ENCODE measurements at places on chromosomes 11 and 22.

DNA sequence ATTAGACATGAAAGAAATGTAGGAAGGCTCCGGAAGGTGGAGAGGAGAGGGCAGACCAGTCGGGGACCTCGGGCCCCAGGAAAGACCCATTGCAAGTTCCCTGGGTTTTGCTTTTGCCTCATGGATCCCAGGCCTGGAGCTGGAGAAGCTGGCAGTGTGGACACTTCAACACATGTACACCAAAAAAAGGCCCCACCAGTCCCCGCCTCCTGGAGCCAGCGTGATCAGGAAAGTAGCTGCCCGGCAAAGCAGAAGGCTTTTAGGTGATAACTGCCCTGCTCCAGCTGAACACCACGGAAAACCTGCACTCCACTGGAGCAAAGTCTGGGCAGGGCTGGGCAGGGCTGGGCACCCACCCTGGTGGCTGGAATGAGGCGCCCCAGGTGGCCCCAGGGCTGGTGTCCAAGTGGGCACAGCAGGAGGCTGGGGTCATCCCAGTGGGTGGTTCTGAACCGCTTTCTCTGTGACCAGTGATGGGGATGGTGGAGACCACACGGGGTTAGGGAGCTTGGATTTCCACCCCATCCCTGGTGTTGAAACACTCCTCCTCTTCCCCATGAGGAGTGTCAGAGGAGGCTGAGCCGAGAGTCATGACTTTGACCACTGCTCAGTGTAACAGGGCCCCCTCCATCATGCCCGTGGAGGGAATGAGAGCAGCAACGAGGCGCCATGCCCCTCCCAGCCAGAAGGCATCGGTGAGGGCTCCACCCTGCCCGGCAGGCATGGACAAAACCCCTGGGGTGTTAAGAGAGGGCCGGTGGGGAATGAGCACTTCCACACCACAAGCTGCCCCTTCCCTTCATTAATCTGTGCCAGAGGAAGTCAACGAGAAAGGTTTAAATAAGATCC is 16.9 kb upstream of the MUC5AC start:
- no peak for DNase-seq

- no peak for DNase-seq
Observed at GRCh38 chr11:48108231-48109045, 108.2 kb upstream of the OR4B1 start.

GRCh38 chr22:50262460-50262911 is 1.0 kb upstream of the MAPK12 start:
- DNase-seq, result peak; percentile 29

GRCh38 chr22:32723643-32724042 is 77.9 kb upstream of the TIMP3 start:
- peak; percentile 61 for DNase-seq

GRCh38 chr11:76667856-76668255 is 2.7 kb downstream of the LRRC32 start:
- DNase-seq, result no peak

DNA sequence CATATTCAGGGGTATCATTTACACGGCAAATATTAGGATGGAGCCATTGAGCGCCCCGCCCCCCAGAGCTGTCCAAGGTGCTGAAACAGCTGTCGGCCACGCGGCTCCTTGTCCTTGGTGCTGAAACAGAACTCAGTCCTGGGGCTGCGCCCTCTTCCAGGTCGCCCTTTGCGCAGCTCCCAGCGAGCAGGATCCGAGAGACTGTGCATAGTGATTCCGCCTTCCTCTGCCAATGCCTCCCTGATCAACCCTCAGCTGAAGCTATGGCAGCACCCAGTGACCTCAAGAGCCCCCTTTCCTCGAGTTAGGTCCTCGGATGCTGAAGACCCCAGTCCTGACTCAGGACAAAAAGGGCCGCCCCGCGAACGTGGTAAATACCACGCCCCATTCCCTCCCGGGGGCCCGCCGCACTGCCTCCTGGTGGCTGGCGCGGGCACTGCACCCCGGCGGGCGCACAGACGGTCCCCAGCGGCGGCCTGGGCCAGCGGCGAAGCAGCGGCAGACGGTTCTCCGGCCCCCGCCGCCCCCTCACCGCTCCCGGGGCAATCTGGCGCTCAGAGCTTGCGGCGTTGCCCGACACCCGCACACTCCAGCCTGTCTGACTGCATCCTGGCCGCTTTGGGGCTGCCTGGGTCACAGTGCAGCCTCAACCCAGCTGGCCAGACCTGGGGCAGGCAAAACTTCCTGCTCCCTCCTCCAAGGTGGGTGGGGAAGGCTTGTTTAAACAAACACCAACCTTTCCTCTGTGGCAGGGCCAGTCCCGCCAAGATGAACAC is 13.4 kb downstream of the SYT7 start:
- peak; percentile 84 for DNase-seq

DNA sequence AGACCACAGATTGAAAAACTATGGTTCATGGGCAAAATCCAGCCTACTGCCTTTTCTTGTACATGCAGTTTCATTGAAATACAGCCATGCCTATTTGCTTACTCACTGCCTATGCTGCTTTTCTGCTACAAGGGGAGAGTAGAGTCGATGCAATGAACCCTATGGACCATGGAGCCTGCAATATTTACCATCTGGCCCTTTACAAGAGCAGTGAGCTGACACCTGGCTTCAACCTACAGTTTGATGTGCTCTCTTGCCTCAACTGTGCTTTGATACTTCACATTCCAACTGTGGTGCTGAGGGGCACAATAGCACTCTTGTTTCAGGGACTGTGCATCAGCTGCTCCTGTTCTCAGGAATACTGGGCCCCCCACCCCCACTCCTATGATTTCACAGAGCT is 239.5 kb upstream of the SORL1-AS1 start:
- no peak for DNase-seq

- no peak for DNase-seq
Observed at GRCh38 chr11:36077886-36078685, 134.2 kb downstream of the LDLRAD3 start.

- no peak for DNase-seq
Observed at GRCh38 chr11:1707751-1708150, 10.8 kb downstream of the KRTAP5-6 start.

GRCh38 chr11:5809122-5809519 is 397 bp downstream of the OR52N2 start:
- peak; percentile 33 for DNase-seq

- no peak for DNase-seq
Observed at GRCh38 chr11:63369165-63369970, at the start of gene SLC22A9. SLC22A9 (plus strand) TSS chr11:63369785; CDS start chr11:63370057, 272 bp downstream.

GRCh38 chr11:10693509-10694081 is at the start of gene IRAG1:
IRAG1 (minus strand) TSS chr11:10693755; CDS start chr11:10693602, 153 bp downstream.
- DNase-seq, result no peak

GRCh38 chr22:17400305-17400704 is 31.0 kb downstream of the CECR2 start:
- DNase-seq, result no peak

All from activated CD4-positive, alpha-beta memory T cell treated with anti-CD3 and anti-CD28 coated beads for 36 hours (primary cell).